ENCODE measurements at places on chromosomes 3 and 15.
A peak's percentile ranks its signal among the peaks of the same experiment; 100 is the strongest.

- no peak for DNase-seq
Observed at GRCh38 chr3:55486857-55487380, at the start of gene WNT5A. TSS of gene WNT5A (minus strand) at chr3:55487306. CDS start at chr3:55486985, 321 bp downstream.

- DNase-seq, result no peak
Observed at GRCh38 chr3:27714692-27715453, 7.2 kb downstream of the EOMES start.

DNA sequence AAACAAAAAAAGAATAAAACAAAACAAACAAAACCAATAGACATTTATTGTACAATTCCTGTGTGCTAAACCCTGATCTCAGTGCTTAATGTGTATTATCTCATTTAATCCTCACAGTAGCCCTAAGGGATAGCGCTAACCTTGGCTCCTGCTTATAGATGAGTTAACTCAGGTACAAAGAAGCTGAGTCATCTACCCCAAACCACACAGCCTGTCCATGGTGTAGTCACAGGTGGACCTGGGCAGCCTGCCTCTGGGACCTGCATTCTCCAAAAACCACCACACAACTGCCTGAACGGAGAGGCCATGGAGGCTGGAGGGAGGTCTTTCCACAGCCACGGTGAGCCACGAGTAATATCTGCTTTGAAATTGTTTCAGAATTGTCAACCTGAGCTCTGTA, 5.5 kb upstream of the CLN6 start:
- no peak for DNase-seq

- DNase-seq, result no peak
Observed at GRCh38 chr3:114320246-114320645, 26.4 kb downstream of the TIGIT start.

GRCh38 chr3:49554633-49555265, 472 bp downstream of the BSN start:
- DNase-seq, result peak; percentile 34

DNA sequence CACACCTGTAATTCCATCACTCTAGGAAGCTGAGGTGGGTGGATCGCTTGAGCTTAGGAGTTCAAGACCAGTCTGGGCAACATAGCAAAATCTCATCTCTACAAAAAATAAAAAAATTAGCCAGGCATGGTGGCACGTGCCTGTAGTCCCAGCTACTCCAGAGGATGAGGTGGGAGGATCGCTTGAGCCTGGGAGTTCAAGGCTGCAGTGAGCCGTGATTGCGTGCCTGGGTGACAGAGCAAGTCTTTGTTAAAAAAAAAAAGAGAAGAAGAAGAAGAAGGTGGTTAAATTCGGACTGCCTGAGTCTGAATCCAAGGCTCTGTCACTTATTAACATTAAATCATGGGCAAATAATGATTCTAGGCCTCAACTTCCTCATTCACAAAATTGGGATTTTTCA, 51.0 kb downstream of the EOMES start:
- DNase-seq, result no peak

GRCh38 chr3:123198372-123198771, 3.4 kb upstream of the SEC22A start:
- no peak for DNase-seq

- DNase-seq, result no peak
Observed at GRCh38 chr15:68387381-68388143, 44.4 kb downstream of the ITGA11 start.

DNA sequence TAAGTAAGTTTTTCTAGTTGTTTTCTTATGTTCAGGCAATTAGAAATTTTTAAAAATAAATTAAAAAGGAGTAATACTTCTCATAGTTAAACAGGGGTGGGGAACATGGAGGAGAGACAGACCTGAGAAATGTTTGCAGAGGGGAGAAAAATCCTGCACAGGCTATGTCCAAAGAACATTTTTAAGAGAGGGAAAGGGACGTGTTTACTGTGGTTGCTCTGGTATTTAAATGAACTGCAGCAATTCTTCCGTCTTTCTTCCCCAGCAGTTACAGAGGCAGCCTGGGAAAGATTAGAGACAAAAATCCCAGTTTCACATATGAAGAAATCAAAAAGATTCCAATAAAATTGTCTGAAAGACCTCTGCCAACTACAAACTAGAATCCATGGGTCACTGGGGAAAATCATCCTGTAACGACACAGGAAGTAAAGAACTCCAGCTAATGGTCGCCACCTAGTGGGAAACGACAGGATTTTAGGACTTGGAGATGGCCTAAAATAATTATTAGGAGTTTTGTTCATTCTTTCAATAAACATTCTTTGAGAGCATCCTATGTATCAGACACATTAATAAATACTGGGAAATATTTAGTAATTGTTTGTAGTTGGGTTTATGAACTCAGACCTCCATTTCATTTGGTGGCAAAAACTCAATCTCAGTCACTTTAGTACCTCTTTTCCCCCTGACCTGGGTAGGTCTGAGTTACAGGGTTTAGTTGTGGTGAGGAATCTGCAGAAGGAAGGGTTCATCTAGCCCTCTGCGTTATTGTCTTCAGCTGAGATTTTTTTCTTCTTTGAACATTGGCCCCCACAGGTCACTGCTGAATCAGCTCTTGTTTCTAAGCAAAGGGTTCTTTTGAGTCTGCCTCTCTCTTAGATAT, 69.9 kb upstream of the GOLIM4 start:
- DNase-seq, result no peak

DNA sequence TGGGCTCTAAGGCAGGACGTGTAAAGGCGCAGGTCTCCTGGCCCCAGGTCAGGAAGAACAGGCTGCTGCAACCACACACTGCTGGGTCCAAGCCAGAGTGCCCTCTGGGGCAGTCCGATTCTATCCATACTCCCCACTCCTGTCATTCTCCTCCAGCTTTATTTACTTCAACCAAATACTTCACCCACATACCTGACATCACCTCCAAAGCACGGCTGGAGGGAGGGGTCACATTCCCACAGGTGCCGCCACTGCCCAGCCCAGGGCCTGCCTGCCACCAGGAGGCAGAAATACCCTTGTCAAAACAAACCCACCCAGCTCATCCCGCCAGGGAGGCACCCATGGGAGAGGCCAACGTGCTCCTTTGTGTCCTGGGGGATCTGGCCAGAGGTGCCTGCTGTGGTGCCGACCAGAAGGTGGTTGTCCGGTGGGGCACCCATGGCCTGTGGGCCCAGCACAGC, 100.4 kb downstream of the DAPK2 start:
- no peak for DNase-seq

DNA sequence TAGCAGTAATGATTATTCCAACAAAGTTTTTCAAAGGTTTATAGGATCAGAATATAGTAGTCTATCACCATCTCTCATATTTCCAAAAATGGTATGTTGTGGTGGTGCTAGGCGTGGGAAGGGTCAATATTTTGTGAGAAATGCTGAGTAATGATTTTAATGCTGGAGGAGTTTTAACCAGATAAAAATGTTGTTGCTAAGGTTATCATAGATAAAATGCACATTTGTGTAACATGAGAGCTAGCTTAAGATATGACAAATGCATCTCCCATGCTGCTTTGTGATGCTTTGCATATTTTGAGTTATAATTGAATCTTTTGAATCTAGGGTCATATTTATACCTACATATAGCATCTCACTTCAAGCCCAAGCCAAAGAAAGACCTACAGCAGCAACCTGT, 103.9 kb upstream of the ROBO1 start:
- DNase-seq, result no peak

All from stimulated activated CD4-positive, alpha-beta T cell treated with anti-CD3 and anti-CD28 coated beads, Interleukin-1b, Interleukin-23, amount 100 ng/mL, for 1 hour (primary cell).